ENCODE measurements at places on chromosomes 5 and 9.

- no peak for DNase-seq
Observed at GRCh38 chr9:78994471-78994870, 577.3 kb upstream of the TLE4 start.

GRCh38 chr5:11504886-11505193 lies 399.4 kb downstream of the CTNND2 start:
- DNase-seq: no peak

GRCh38 chr5:1400211-1400855 lies 44.9 kb downstream of the SLC6A3 start:
- no peak for DNase-seq

- no peak for DNase-seq
Observed at GRCh38 chr9:120183615-120184014, 396.4 kb downstream of the CDK5RAP2 start.

GRCh38 chr5:74540622-74541021 lies 99.9 kb downstream of the ENC1 start:
- DNase-seq: no peak

GRCh38 chr9:104853683-104854082 lies 74.3 kb downstream of the ABCA1 start:
- no peak for DNase-seq

- no peak for DNase-seq
Observed at GRCh38 chr5:152711801-152712388, 306.8 kb upstream of the NMUR2 start.

GRCh38 chr5:143120460-143121134 lies 282.9 kb downstream of the NR3C1 start:
- DNase-seq: no peak

DNA sequence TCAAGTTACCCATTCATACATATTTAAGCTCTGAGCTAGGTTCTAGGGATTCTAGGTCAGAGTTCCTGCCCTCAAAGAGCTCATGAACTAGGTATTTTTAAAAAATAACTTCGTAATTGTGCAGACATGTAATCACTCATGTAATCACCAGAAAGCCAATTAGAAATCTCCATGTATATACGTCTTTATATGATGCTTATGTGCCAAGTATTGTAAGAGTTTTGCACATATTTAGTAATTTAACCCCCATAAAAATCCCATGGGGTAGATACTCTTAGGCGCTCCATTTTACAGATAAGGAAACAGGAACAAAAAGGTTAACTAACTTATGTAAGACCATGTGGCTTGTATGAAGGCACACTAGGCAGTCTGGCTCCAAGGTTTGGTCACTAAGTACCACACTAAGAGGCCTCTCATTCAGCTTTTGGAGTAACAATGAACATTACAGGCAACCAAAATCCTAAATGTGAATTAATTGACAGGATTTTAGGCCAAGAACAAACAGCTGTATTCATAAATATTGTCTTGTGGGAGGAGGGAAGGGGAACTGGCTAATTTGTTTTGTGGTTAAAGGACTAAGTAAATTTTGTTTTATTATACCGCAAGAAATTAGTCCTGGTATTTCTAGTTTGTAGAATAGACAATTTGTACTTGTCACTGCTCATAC lies 1.7 kb upstream of the OTULINL start:
- no peak for DNase-seq

GRCh38 chr9:97438666-97439065 lies 26.8 kb downstream of the TDRD7 start:
- no peak for DNase-seq

- DNase-seq: no peak
Observed at GRCh38 chr5:97545886-97546535, 363.0 kb upstream of the RIOK2 start.

DNA sequence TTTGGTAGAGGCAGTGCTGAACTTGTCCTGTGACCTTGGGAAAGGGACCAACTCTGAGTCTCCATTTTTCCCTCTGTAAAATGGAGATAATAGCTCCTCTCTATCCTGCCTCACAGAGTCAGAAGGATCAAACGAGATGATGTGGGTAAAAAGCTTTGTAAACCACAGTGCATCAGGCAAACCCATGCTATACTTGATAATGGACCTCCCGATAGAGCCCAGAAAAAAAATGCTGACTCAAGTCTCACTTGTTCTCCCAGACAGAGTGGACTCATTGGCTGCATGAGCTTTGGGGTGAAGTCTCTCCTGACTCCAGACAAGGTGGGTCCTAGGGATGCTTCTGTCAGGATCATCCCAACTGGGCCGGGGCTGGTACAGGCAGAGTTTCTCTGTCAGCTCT lies 32.0 kb downstream of the RGS3 start:
- no peak for DNase-seq

DNA sequence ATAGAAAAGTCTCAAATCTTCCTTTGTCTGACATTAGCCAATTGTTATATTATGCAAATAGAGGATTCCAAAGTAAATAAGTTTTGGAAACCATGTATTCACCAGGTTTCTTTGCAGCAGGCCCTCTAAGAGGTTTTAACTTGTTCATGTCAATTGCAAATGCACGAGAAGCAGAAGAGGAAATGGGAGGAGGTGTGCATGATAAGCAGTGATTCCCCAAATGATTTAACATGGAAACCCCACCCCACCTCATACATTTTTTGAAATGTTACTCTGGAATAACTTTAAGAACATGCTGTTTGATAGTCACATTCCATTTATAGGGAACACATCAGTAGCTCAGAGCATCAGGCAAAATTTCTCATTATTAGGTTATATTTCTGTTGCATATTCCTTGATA lies 190.7 kb downstream of the DOCK8 start:
- DNase-seq: no peak

DNA sequence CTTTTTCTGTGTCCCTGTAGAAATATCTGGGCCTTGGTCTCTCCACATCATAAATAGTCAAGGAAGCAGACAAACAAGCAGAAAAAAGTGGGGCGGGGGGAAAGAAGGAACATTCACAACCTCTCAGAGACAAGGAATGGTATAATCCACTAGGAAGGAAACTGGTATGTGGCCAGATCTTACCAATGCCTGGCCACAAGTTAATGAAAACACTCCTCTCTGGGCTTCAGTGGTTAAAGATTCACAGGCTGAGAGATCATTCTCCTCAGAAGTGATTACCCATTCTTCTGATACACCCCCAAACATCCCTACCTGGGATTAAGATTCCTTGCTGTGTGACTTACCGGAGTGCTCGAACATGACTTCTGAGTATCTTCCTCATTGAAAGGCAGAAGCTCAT lies 290.6 kb downstream of the MARCHF11 start:
- DNase-seq: no peak

DNA sequence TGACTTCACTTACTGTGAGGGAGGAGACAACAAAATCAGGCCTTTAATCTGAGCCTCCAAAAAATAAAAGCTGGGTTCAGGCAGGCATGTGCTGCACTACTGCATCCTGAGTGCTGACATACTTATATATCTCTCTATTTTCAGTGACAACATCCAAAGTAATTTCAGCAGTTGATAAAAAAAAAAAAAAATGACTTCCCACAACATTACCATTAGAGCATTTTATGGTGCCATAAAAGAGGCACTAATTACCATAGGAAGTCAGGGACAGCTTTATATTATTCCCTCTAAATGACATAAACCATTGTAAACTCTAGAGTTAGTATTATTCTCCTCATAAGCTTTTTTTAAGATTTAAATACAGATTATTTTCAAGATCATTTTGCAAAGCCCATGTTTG lies 346.1 kb downstream of the SLCO4C1 start:
- DNase-seq: no peak

GRCh38 chr5:55742778-55743177 lies 4.9 kb downstream of the DDX4 start:
- no peak for DNase-seq

GRCh38 chr5:141409598-141410306 lies 1.9 kb downstream of the PCDHGB6 start:
- no peak for DNase-seq

GRCh38 chr9:128250839-128251731 lies 24.7 kb downstream of the GOLGA2 start:
- no peak for DNase-seq

GRCh38 chr5:152676196-152676595 lies 271.1 kb upstream of the NMUR2 start:
- no peak for DNase-seq

- no peak for DNase-seq
Observed at GRCh38 chr5:137802282-137803210, 48.4 kb upstream of the HNRNPA0 start.

DNA sequence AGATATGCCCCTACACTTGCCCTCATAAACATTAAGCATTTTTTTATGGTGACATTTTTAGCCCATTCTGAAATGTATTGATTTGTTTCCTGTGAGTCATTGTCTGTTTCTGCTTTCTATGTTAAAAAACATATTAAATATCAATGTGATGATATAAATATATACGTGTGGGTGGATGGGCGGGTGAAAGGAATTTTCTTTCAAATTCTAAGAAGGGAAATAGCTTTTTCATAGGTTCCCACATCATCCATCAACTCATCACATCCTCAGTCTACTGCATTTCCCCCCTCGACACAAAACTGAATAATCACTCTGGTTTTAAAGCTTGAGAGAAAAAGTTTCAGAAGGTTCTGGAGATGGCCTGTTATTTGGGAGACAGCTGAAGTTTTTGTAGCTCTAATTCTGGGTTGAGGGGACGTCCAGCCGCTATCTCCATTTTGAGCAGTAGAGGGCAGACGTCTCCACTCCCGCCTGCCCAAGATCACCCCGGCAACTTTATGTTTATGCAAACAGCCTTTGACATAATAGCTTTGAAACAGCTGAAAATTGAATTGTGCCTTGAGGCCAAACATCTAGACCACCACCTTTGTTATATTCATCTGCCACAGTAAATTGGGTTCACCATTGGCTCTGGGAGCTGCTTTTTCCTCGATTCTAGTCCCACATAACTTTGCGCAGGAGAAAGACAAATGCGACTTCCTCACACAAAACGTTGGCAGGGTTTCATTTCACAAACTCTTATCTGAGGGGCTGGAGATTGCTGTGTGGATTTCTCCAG lies 216.2 kb upstream of the CLINT1 start:
- peak; percentile 22 for DNase-seq

- no peak for DNase-seq
Observed at GRCh38 chr5:112919972-112920371, 2.1 kb downstream of the REEP5 start.

DNA sequence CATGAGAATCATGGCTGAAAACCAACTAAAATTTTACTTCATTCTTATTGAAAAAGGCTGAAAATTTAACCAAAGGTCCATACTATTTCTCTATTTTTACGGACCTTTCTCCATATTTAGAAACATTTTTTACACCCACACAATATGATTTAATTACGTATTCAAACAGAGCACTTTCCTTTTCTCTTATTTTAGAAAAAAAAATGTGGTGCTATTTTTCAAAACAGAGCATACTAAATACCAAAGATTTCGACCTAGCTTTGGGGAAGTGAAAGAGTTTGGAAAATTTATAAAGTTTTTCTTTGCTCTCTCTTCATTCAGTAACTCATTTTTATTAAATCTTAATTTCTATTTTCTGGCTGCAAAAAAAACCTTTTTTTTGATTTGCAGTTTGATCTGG lies 38.1 kb downstream of the RNF145 start:
- DNase-seq: no peak

DNA sequence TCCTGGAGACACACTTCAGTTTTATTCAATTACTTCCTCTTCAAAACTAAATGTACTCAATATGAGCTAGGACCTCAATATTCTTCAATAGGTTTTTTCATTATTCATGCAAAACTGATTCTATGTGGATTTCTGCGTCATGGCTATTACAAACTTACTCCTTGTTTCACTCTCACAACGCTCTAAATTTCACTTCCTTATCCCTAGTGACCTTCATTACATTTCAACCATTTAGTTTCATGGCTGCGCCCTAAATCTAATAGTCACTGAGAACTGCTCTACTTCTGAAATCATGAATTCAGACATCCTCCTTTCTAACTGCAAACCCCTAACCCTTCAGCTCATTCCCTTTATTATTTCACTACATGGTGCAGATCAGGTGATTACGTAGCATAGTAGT lies 93.9 kb downstream of the SLC25A46 start:
- no peak for DNase-seq

GRCh38 chr9:79809931-79810330 lies 238.2 kb downstream of the TLE4 start:
- no peak for DNase-seq

DNA sequence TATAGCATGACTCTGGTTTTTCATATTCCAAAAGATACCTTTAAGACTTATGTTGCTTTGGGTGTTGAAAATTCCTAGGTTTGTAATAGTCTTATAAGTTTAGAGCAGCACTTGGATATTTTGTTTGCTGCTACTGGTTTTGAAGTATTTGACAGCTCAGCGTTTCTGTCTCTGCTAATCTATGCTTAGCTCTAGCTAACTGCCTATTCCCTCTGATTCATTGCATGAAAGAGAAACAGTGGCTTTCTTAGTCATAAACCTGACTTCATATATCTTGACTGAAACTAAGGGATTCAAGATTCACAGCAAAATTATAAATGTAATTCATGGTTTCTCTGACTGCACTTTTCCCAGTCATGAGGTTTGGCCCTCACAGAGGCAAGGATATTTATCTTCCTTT lies 35.6 kb upstream of the ANXA1 start:
- no peak for DNase-seq

All from stimulated activated CD4-positive, alpha-beta T cell treated with anti-CD3 and anti-CD28 coated beads, Interleukin-12 subunit alpha, Interleukin-12 subunit beta, amount 100 ng/mL, for 48 hours (primary cell).